ENCODE measurements at places on chromosomes 11 and 22. TPM values are rescaled to one million over a fixed set of nuclear protein-coding genes. Genes with fewer than 3 reads are reported as not detected.

- no peak for DNase-seq
These were observed 2.5 kb upstream of the RCOR2 start for GRCh38 chr11:63919267-63920125.

- DNase-seq, result no peak
These were observed 937.9 kb upstream of the CCDC90B start for GRCh38 chr11:84224042-84224441.

DNA sequence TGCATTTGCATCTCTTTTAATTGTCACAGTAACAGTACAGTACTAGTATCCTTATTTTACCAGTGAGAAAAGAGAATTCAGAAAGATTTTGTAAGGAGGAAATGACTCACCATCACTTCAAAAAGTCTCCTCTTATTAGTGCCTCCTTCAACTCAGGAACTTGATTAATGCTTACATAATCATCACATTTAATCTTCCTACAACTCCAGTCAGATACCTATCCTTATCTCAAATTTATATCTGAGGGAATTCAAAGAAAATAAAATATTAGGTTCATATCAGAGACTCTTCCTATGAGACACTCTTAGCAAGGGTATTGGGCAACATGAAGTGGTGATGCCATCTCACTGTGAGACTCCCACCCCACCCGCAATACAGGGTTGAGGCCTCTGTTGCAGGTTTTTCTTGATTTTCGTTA lies 26.1 kb upstream of the CTSC start:
- DNase-seq, result no peak

The THRSP gene
- total RNA-seq, result not detected

The COX8A gene
- 221 TPM for total RNA-seq

The FOLR1 gene
- 6.4 TPM for total RNA-seq
